ENCODE measurements at places on chromosomes 13 and 19.
A peak's percentile ranks its signal among the peaks of the same experiment; 100 is the strongest.

- DNase-seq, result peak; percentile 86
These were observed 150.0 kb downstream of the DPF1 start for GRCh38 chr19:38073841-38074685.

DNA sequence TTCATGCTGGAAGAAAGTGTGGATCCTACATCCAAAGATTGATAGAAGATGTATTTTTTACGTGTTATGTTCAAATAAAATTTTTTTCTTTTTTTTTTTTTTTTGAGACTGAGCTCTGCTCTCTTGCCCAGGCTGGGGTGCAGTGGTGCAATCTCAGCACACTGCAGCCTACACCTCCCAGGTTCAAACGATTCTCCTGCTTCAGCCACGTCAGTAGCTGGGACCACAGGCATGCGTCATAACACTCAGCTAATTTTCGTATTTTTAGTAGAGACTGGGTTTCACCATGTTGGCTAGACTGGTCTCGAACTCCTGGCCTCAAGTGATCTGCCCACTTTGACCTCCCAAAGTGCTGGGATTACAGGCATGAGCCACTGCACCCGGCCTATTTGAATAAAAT, 65.7 kb downstream of the KLF12 start:
- DNase-seq, result no peak

- DNase-seq, result no peak
These were observed 354 bp downstream of the CYP4F3 start for GRCh38 chr19:15640904-15641597.

DNA sequence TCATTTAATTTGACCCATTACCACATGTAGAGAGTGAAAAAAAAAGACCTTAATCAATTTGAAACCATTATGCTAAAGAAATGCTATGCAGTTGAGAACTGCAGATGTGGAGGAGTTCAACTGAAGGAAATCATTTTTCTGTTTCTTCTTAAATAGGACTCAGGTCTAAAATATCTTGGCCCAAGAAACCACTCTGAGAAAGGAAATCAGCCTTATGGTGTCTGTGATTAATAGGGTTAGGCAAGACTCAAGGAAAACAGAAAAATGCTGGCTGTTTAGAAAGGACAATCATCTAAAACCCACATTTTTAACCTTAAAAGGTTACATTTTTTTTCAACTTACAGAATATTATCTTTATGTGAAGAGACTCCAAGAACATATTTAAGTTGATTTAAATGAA, 1.9 kb upstream of the SLITRK1 start:
- DNase-seq, result no peak

DNA sequence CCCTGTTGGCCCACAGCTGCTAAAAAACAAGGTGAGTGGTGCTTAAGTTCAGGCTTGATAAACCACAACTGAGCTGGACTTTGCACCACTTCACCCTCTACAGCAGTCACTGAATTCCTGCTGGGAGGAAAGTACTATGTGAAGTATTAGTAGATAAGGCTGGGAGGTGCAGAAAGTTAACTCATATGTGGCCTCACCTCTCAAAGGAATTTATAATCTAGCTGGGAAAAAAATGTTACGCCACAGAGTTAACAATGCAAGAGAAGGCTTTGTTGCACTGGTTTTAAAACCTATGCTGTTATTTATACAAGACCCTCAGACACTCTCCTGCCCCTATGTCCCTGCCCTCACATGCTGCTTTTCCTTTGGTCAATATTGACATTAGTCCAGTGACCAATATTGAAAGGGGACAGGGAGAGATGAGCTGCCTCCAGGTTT, 60.9 kb downstream of the LIG4 start:
- DNase-seq, result no peak

- DNase-seq, result no peak
These were observed 19.6 kb upstream of the ZNF100 start for GRCh38 chr19:21786936-21787335.

Data from ELF-1 (cell line).